DMS79 treated with DMSO at 0.1 percent for 48 hours (cell line): ENCODE measurements at places on chromosomes 3 and 15.

- no peak for DNase-seq
Measured at GRCh38 chr3:175383813-175384212, 524.7 kb downstream of the NAALADL2 start.

DNA sequence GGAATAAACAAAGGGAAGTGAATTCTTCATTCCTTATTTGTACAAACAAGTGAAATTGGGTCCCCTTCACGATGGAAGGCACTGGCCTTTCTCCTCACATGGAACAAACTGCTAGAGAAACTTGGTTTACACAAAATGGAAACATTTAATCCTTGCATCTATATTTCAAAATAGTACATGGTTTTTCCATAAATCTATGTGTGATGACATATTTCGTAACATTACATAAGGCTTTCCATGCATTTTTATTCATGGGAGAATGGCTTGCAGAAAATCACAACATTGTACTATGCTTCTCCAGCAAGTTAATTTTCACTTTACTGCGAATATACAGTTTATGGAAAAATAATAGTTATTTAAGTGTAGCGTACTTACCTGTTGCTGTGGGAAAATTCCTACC, 81.0 kb upstream of the CDIN1 start:
- no peak for DNase-seq

- DNase-seq, result no peak
Measured at GRCh38 chr3:27536491-27536890, 52.3 kb upstream of the SLC4A7 start.

DNA sequence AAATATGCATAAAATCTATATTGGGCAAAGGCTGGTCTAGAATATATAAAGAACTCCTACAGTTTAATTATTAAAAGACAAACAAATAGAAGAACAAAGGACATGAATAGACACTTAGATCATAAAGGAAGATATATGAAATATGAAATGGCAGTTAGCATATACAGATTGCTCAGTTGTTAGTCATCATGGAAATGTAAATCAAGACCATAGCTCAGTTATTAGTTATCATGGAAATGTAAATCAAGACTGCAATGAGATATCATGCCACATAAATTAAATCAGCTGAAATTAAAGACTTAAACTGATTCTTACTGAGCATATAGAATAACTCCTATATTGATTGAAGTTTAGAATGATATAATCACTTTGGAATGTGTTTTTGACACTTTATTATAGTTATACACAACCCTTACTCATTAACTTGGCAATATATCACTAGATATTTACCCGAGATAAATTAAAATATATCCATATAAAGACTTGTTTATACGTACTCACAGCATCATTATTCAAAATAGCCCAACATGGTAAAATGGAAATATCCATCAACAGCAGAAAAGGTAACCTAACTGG, 45.2 kb upstream of the GOLGA8B start:
- DNase-seq, result no peak

DNA sequence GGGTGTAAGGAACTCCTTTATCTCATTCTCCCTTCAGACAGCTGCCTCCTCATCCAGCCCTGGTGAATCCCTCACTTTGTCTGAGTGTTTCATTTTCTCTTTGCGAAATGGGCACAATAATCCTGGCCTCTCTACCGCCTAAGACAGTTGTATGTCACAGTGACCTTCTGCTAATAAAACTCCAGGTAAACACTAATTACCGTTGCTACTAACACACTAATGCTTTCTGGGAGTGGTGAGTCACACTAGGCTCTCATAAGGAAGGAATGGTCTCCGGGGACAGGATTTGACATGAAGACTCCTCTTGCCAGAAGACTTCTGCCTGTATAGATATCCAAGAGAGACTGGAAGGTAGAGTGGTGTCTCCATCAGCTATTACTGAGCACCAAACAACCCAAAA, 71.7 kb upstream of the SNRK start:
- DNase-seq, result no peak

DNA sequence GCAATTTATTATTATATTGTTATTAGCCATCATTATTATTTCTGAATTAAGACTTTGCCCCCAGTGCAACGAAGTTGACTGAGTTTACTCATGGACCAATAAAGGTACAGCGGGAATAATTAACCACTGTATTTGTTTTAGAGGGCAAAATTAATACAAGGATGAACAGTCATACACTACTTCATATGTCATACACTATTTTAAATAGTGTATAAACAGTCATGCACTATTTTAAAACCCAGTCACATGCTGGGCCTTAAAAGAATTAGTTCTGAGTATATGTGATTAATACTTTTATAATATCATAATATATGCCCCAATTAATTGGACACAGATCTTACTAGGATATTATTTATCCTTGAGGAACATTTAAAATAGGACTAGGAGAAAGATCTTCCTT, 125.3 kb upstream of the NANOGP8 start:
- DNase-seq, result no peak

GRCh38 chr15:35618260-35619188, 72.6 kb upstream of the DPH6 start:
- DNase-seq, result no peak

DNA sequence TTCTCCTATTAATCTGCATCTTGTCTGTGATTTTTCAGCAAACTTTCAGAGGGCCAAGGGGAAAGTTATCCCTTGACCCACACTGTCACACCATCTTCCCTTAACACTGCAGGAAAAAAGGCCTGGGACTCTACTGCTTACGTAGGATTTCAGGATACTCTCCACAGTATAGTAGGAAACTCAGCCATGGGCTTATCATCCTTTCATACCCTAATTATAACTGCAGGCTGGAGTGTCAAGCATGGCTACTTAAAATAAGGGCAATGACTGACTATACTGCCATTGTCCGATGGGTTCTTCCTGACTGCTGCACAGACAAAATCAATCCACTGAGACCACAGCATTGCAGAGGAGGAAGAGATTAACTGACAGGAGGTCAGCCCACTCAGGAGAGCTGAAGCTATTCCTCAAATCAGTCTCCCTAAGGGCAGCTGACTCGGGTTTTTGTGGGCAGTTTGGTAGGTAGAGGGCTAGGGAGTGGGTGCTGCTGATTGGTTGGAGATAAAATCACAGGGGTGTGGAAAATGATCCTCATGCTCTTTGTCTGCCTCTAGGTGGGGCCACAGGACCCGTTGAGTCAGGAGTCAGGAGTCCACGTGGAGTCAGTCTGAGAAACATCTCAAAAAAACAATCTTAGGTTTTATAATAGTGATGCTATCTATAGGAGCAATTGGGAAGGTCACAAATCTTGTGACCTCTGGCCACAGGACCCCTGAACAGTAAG, 118.2 kb upstream of the STRIT1 start:
- DNase-seq, result no peak

DNA sequence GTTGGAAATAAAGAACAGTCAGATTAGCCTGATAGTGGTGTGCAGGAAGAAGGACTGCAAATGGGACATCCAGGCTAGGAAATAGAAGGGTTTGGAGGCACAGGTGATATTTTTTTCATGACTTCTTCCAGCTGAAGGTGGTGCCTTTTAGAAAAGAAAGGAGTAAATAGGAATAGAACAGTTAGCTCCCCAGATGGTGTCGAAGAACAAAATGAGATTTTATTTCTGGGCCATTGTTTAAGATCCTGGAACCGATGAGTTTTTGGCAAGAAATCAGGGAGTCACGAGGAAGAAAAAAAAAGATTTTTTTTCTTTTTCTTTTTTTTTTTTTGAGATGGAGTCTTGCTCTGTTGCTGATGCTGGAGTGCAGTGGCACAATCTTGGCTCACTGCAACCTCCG, 9.8 kb upstream of the NCK1 start:
- DNase-seq, result no peak

- no peak for DNase-seq
Measured at GRCh38 chr3:71989165-71989564, 204.2 kb upstream of the PROK2 start.
